Glutamatergic neuron (in vitro differentiated cells): ENCODE measurements at places on chromosomes 12 and 14. TPM values are rescaled to one million over a fixed set of nuclear protein-coding genes. Genes with fewer than 3 reads are reported as not detected.

Gene KRAS
- total RNA-seq = 42.6 TPM

Gene SYNDIG1L
- total RNA-seq = 1.5 TPM

DNA sequence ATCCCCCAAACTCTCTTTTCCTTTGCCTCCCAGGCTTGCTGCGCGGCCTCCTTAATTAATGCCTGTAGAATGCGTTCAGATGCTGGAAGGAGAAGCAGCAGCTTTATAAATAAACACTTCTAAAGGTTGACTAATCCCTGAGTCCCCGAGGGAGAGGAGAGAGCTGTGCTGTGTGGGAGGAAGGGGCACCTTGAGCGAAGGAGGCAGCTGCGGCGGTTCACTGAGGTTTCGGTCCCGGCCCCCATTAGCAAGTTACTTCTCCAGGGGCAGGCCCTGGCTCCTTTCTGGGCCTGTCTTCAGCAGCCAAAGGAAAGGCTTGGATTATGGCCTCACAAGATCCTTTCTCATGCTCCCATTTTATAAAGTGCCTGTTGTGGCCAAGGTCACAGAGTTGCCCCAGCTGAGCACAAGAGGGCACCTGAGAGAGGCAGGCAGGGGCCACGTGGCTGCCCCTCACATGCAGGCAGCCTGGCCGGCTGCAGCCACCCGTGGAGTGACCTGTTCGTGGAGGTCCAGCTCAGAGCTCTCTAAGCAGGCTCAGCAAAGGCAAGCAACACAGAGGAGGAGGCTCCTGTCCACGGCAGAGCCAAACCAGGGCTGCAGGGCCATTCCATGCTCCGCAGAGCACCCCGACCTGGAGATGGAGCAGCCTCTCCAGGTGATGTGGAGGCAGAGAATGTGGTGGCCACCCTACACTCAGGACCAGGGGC, 15.0 kb upstream of the CACNA2D4 start:
- no peak for DNase-seq

Gene C12orf75
- 9.4 TPM for total RNA-seq

Gene CMKLR1
- total RNA-seq = not detected
